ENCODE measurements at places on chromosomes 1 and 21.

- DNase-seq, result no peak
These were observed 108.5 kb downstream of the KCNK1 start for GRCh38 chr1:233722212-233722979.

GRCh38 chr1:217620814-217621213, 10.1 kb downstream of the GPATCH2 start:
- no peak for DNase-seq

GRCh38 chr1:195328681-195329080, 1279.6 kb downstream of the KCNT2 start:
- DNase-seq, result no peak

GRCh38 chr1:201307231-201307630, 23.9 kb downstream of the PKP1 start:
- no peak for DNase-seq

DNA sequence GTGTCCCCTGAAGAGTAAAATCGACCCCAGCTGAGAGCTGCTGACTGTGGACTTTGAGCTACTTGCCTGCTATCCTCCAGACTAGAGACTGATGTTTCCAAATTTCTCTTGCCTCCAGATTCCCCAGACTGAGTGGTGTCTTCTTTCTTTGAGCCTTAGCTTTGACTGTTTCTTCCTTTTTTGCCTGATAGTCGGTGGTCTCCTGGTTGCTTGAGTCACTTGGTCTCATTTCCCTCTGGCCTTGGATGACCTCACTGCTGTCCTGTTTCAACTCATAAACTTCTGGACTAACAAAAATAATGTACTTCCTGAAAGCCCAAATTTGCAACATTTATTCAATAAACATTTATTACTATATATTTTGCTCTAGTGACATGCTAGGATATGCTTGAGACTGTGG, 52.9 kb upstream of the DIPK1A start:
- DNase-seq, result no peak

DNA sequence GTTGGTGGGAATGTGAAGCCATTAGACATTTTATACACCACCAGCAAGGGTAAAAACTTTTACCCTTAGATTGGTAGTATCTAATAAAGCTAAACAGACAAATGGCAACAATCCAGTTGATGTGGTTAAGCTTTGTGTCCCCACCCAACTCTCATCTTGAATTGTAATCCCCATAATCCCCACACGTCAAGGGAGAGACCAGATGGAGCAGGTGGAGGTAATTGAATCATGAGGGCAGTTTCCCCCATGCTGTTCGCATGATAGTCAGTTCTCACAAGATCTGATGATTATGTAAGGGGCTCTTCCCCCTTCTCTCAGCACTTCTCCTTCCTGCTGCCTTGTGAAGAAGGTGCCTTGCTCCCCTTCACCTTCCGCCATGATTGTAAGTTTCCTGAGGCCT, 602.3 kb downstream of the NUF2 start:
- DNase-seq, result no peak

- DNase-seq, result no peak
These were observed 81.7 kb upstream of the RALGPS2 start for GRCh38 chr1:178643349-178643748.

DNA sequence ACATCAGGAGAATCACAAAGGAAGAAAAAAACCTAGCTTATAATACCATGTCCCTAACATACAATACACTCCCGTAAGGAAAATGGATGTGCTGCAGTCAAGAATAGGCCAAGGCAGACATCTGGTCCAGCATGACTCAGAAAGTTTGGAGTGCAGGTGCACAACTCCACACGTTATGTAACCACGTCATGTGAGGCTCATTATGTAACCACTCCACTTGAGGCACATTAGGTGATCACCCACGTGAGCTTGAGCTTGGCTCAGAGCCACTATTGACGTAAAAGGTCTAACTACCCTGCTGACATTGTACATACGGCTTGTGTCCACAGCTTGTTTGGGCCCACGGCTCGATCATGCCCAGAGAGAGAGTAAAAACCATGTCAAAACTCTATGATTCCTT, 99.8 kb upstream of the C1orf21 start:
- no peak for DNase-seq

GRCh38 chr1:198259333-198260074, 102.7 kb downstream of the NEK7 start:
- DNase-seq, result no peak

DNA sequence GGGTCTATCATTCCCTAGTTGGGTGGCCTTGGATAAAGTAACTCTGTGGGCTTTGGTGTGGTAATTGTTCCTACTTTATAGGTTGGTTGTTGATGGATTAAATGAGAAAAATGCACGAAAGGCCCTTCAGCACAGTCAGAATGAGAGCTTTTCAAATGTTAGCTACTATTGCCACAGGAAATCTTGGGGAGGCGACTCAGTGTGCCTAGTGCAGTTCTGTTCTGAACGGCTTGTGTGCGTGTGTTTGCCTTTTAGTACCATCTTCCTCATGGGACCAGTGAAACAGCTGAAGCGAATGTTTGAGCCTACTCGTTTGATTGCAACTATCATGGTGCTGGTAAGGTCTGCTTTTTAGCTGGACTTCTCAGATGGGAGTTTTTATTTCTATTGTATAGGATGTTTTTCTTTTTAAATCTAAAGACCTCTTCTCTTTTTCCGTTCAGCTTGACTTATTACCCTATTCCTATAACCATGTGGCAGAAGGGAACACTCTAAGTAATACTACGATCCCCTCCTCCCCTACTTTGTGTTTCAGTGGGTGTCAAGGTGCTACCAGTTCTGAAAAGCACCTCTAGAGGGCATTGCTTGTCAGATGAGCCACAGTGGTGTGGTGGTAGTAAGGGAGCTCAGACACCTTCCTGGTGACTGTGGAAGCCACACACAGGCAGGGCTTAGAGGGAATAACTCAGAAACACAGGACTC, 9.2 kb downstream of the SFT2D2 start:
- no peak for DNase-seq

DNA sequence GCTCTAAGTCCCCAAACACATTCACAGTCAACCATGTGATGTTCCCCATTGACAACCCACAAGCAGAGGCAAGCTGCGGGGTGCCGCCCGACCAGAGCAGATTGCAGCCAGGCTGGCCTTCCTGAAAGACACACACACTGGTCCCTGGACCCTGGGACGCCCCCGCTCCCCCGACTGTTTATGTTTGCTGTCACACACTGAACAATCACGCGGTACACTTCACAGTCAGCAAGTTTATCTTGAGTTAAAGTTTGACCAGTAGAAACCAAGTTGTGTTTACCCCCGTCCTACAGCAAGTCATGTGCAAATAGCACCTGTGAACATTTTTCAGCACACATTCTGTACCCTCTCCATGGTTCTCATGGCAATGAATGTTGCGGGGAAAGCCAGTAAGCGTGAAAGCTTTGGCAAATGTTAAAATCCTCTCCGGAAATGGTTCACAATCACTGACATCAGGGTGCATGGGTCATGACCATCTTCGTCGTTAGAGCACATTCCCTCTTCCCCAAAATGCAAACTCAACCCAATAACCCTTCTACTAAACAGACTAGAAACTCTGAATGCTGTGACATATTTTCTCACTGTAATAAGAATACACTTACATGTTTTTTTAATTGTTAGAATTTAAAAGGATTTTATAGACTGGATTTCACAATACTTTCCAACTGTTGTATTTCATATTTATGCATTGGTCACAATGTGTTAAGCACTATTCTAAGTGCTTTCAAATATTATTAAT, 33.3 kb upstream of the IRF2BP2 start:
- no peak for DNase-seq

DNA sequence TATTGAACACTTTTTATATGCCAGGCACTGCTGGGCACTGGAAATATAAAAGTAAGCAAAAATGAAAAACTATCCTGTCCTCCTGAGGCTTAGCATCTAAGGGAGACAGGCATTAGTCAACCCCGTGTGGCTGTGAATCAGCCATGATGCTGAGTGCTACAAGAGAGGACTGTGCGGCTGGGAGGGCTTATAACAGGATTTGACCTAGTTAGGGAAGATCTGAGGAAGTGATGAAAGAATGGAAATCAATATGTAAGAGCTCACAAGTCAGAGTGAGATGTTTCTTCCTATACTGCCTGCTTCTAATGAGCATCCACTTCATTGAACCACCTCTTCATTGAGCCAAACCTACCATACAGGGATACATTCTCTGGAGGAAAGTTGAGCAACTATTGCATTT, 15.1 kb downstream of the TRIM45 start:
- DNase-seq, result no peak

DNA sequence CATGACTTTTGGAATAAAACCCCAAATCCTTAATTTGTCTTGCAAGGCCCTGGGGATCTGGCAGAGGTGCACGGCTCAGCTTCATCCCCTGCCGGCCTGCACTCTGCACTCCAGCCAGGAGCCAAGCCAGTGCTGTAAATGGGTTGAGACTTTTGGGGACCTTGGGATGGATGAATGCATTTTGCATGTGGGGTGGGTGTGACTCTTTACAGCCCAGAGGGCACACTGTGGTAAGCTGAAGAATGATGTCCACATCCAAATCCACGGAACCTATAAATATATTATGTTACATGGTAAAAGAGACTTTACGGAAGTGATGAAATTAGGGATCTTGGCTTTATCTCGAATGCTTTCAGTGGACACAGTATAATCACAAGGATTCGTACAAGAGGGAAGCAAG, 177.8 kb downstream of the EDEM3 start:
- no peak for DNase-seq

DNA sequence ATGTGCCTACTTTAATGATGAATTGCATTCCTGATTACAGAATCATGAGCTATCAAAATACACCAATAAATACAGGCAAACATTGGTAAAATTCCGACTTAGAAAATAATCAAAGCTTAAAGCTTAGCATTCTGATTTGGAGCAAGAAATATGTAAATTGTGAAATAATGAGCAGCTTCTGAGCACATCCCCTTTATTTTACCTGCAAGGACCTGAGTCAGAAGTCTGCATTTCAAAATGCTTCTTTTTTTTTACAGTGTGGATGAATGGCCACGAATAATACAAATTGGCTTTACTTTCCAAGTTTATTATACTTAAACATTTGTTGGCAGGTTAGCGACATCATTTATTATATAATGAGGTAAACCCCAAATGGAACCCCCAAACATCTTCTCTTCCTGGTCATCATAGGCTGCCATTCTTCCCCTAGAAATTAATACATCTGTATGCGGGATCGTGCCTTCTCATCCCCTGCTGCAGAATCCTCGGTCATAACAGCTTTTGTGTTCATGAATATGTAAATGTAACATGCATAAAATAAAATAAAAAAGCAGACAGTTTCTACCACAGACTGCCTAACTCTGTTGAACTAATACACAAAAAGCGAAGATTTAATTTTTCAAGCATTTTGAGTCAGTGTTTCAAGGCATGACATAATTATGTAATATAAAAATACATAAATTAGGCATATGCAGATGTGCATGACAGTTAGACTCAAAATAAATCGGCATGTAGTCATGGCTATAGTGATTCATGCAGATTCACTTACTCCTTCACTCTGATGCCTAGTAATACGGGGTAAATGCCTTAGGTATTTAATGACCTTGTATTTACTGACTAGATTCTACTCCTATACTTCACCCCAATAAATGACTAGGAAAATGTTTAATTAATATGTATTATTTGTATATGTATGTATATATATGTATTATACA, 339.7 kb downstream of the USP25 start:
- no peak for DNase-seq

- DNase-seq, result no peak
These were observed 3.3 kb downstream of the THAP3 start for GRCh38 chr1:6627841-6628545.

DNA sequence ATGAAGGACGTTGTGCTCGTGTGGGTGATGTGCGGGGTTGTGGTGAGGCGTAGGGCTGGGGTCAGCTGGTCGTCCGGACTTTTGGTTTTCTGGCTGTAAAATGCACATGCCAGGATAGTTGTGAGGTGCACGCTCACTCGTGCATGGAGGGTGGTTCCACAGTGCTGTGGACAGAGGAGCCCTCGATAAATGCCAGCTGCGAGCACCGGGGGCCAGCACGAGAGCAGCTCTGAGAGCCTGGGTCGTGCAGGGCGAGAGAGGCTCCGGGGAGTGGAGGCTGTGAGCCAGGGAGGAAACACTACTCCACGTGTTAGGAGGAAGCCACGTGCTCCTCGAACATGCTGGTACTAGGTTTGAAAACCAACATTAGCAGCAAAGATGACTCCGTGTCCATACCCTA, 39.4 kb downstream of the COL18A1 start:
- no peak for DNase-seq

- DNase-seq, result no peak
These were observed 8.3 kb upstream of the KIAA0040 start for GRCh38 chr1:175200678-175201521.

DNA sequence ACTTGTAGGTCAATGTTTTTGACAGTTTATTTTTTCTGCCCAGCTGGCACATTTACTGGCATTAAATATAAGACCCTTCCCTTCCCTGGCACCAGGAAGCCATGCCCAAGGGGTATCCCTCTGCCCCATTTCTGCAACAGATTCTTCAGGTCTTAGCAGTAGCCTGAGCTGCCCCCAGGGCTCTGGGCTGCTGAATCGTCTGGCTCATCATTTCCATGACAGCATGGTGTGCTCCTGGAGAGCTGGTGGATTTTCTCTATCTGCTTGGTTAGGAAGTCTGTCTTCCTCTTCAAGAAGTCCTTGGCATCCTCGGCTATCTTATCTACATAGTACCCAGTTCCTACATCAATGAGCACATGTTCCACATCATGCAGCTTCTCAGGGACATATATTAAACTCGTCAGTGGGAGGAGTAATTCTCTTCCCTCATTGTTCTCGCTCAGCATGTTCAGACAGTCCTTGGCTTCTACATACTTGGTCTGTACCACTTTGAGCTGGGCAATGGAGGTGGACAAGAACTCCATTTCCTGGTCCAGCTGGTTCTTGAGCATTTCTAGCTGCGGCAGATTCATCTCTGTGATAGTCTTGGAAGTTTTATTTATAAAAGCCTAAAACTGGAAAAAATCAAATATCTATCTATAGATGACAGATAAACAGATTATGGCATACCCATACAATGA, 23.5 kb downstream of the MIA3 start:
- DNase-seq, result no peak

- DNase-seq, result no peak
These were observed 31.1 kb downstream of the INAVA start for GRCh38 chr1:200925831-200926230.

- no peak for DNase-seq
These were observed 62.4 kb downstream of the MAP3K21 start for GRCh38 chr1:233389893-233390292.

DNA sequence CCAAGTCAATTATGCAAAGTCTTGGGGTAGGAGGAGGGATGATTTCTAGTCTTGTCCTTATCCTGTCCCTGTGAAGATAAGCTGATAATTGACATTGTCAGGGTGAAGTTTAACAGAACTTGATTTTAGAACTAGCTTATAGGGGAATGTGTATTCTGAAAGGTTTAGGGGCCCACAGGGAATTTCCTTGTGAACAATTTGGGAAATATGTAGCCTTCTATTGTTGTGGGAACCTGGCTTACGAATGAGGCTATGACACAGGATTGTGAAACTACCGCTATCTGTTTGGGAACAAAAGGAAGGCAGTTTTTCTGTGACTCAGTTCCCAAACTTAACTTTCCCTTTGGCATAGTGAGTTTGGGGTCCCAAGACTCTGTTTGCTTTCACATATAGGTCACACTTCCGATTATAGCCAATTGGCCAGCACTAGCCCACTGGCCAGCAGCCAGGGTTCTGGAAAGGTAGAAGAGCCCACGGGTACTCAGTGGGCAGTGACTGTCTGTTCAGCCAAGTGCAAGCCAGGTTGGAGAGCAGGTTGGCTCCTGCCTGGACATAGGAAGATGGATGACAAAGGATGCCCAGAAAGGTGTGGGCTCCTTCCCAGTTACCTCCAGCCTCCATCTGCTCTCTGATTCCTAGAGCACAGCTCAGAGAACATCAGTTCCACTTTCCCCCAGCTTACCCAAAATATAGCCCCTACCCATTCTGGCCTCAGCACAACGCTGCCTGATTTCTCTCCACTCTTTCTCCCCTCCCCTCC, 35.5 kb downstream of the H3-3A start:
- DNase-seq, result no peak
